SW 1271 (cell line): ENCODE measurements at places on chromosomes 7 and 10.

- no peak for DNase-seq
Observed at GRCh38 chr10:121796342-121796741, 131.5 kb downstream of the ATE1 start.

GRCh38 chr10:32954545-32955298, 3.3 kb downstream of the ITGB1 start:
- DNase-seq, result no peak

DNA sequence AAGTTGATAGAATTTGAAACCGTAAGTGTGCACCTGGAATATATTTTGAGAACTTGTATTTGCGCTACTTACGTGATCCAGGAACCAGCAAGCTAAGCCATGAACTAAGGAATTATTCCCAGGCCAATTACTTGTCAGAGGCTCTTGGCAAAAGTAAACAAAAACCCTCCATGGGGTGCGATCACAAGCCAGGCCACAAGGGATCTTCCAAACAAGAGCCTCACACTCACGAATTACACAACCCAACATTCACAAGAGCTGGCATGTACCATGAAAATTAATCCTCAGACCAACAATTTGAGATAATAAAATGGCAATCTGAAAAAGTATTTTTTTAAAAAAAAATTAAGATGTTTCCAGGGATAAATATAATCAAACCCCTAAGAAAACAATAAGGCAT, 467.0 kb upstream of the AKR1E2 start:
- no peak for DNase-seq

DNA sequence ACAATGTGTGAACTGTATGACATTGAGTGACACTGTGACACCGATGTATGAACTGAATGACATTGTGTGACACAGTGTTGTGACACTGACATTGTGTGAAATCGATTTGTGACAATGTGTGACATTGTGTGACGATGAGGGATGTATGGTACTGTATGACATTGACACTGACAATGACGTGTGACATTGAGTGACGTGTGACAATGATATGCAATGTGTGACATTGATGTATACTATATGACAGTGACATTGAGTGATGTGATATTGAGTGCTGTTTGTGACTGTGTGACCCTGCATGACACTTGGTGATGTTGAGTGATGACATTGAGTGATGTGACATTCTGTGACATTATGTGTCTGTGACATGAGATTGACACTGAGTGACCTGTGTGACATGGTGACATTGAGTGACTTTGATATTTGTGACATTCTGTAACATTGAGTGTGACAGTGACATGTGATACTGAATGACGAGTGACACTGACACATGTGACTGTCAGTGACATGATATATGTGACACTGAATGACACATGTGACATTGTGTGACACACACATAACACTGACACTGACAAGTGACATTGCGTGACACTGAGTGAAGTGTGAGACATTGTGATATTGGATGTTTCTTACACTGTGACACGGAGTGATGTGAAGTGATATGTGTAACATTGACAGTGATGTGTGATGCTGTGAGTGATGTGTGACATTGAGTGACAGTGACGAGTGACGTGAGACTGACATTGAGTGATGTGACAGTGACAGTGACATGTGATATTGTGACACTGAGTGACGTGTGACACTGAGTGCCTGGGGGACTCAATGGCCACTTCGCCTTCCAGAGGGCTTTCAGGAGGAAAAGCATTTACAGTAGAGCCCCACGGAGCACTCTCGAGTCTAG, 167.5 kb downstream of the PRKAG2 start:
- DNase-seq, result no peak

DNA sequence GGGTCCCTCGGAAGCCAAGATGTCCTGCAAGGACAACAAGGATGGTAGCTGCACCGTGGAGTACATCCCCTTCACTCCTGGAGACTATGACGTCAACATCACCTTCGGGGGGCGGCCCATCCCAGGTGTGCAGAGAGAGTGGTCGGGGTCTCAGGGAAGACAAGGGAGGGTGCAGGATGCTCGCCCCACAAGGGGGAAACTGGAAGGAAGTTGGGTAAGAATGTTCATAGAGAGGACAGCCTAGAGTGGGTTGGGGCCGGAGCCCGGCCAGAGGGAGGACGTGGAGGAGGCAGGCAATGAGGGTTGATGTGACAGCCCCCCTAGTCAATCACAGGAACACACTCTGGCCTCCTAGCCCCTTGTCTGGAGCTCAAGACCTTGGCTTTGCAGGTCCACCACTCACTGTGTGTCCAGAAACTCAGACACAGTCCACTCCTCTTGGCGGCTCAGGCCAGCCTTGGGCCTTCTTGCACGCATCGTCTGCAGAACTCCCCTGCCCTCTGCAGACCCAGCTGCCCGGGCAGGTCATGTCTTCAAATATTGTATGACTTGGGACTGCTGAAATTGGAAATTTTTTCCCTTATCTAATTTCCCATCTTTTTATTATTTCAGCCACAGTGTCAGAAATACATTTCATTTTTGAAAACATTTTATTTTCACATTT, 15.7 kb upstream of the ATP6V1F start:
- DNase-seq, result no peak

DNA sequence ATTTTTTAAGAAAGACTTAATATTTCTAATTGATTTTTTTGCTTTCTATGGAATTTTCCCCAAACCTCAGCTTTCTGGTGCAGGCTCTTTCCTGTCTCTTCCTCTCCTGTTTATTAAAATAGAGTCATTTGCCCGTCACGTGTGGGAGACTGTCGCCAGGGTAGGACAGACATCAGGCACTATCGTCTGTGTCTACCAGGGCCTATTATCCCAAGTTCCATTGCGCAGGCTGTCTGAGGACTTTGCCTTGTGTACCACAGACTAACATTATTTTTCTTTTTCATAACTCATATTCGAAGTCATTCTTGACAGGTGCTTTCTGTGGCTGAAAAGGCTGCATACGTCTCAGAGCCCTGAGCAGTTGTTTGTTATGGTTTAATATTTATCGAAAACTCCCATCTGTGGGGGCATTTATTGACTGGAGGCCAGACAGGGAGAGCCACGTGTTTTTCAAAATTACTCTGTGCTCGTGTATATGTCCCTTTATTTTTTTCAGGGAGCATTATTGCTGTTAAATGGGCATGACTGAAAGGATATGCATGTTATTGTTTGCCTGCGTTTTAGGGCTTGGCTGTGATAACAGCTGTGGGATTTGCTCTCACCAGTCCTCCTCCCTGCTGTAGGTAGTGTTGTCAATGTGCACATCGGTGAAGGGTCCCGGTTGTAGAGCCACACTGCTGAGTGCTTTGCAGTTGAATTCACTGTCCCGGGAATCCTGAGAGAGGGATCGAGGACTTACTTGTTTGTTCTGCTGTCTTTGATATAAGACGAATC, 89.8 kb downstream of the CAMK1D start:
- no peak for DNase-seq

DNA sequence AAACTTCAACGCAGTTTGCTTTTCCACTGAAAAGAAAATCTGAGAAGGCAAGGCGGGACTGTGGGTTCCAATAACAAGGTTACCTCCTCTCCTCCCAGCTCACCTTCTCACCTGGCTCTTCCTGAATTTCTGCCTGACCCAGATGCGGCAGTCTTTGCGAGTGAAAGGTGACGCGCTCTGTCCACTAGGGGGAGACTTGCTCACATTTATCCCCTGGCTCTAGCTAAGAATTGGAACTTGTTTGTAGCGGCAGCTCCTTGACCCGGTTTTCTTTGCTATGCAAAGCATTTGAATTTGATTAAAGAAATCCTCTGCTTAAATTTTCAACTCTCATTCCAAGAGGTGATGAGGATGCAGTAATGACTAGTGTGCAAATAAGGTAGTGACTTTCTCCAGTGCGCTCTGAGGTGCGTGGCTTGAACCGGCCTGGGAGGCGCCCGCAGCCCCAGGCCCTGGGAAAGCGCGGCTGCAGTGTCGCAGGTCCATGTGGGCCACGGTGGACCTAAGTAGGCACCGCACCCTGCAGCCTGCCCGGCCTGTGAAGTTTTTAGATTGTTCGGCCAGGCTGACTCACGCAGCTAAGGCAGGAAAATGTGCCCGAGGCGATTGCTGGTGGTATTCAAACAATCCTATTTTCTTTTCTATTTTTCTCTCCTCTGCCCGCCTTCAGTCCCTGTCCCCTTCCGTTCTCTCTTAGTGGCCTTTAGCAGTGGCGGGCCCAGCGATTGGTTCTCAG, 336.9 kb upstream of the NPSR1 start:
- DNase-seq, result no peak

GRCh38 chr7:30702200-30702599, 19.9 kb upstream of the CRHR2 start:
- DNase-seq, result peak; percentile 6

GRCh38 chr7:15753887-15754579, 67.5 kb upstream of the MEOX2 start:
- DNase-seq, result no peak

DNA sequence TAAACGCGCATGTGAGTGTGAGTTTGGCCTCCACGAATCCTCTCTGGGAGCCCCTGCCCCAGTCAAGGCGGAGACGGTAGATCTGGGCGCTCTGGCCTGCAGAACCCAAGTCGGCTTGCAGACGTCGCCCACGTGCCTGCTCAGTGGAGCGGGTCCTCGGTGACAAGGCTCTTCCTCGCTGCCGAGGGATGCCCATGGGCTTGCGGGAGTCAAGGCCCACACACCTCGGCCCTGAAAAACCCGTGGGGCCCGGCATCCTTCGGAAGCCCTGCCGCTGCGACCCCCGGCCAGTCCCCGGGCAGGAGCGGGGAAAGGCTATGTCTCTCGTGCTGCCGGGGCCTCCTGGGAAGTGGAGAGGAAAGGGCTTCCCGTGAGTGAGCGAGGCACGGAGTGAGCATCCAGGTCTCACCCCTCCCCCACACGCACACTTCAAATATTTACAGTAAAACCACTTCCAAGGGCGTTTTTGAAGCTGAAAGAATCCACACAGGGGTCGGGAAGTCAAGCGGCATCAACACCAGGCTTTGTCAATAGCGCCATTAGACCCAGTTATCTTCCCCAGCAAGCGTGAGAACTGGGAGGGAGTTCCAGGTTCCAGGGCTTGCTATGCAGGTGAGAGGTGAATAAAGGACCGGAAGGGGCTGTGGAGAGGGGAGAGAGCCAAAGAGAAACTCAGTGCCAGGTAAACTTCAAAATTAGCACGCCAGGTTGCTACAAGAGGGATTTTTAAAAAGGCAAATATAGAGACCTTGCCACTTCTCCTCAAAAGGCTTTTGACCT, 1.1 kb upstream of the MNX1 start:
- DNase-seq, result no peak

DNA sequence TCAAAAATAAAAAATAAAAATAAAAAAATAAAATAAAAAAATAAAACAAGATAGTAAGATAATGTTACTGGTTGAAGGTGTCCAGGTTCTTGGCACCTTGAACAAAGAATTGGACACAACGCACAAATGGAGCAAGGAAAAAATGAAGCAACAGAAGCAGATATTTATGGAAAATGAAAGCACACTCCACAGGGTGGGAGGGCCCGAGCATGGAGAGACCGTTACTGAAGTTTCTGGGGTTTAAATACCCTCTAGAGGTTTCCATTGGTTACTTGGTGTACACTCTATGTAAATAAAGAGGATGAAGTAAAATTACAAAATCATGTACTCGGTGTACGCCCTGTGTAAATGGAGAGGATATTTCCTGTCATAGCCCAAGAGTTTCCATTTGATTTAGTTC, 15.7 kb upstream of the PFKP start:
- DNase-seq, result no peak

- DNase-seq, result no peak
Observed at GRCh38 chr10:3719024-3719843, 65.8 kb downstream of the KLF6 start.

DNA sequence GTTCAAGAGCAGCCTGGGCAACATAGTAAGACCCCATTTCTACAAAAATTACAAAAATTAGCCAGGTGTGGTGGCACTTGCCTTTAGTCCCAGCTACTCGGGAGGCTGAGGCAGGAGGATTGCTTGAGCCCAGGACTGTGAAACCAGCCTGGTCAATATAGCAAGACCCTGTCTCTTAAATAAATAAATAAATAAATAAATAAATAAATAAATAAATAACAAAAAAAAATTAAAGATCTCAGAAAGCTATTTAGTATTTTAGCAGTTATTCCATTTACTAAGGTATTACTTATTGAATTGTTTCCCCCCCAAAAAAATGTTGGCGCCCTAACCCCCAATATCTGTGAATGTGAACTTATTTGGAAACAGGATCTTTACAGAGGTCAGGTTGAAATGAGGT, 50.8 kb upstream of the CPN1 start:
- no peak for DNase-seq

- DNase-seq, result no peak
Observed at GRCh38 chr7:142647749-142648148, 101.5 kb upstream of the PRSS1 start.

GRCh38 chr7:52726493-52726892, 308.9 kb upstream of the POM121L12 start:
- no peak for DNase-seq

DNA sequence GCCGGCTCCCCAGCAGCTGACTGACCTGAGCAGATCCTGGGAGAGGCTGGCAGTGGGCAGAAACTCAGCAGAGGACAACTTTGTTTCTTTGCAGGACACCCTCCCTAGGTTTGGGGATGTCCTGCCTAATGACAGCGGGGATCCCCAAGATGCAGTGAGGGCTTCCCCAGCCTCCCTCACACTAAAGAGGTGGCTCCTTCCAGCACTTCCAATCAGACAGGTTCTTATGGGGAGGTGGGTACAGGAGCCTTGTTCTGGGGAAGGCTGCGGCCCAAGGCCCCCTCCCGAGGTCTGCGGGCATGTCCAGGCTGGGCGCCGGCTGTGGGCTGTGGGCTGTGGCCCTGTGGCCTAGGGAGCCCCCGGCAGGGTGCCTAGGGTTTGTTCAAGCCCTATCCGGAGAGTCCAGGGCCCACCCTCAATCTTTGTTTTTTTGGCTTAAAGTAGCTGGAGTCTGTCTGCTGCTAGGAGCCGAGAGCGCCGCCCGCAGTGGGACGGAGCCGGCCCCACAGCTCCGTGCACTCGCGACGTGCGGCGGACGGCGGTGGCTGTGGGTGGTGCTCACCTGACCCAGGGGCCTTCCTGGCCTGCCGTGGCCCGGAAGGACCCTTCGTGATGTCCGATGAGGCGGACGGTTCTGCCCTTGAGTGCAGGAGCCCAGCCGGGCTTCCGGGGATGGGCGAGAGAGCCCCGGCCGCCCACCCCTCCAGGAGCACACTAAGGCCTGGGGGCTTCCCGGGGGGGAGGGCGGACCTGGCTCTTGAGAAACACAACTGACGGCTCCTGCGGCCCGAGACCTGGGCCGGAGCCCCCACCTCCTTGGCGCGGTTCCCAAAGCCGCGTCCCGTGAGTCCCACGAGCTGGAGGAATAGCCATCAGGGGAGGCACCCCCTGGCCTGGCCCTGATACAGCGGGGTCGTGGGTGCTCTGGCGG, 57.2 kb downstream of the PDGFA start:
- DNase-seq, result no peak

DNA sequence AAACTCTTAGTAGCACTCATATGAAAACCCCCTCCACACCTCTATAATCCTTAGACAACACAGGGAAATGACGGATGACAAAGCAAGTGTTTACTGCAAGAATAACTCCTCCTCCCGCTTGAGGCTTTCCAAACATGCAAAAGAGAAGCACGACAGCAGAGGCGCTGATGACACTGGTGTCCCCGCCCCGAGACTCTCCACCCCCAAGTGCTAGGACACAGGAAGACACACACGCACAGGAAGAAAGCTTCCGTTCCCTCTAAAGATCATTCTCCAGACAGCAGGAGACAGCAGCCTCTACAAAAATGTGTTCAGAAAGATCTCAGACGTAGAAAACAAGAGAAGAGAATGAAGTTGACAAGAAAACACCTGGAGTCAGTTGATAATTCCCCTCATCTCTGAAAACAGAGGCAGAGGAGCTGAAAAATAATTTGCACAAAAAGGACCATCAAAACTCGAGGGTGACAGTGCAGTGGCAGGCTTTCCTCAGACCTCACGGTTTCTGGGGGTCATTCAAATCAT, 90.2 kb downstream of the DLG5 start:
- DNase-seq, result no peak
